ENCODE measurements at places on chromosomes 6 and 20.

DNA sequence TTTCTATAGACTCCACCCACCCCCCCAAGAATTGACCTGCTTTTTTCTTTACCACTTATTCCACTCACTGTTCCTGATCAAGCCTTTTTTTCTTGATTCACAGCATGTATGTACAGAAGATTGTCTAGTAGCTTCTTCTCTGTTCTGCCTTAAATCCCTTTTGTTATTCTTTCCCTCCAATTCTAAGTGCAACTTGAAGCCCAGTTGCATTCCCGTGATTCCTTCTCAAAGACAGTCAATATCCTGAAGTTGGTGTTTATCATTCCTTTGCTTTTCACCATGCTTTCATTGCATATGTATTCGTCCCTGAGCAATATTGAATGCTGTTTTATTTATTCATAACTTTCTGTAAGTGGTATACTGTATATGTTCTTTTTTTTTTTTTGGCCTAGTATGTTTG lies 21.0 kb downstream of the XRN2 start:
- DNase-seq, result no peak

- no peak for DNase-seq
These were observed 95.1 kb downstream of the LIN28B start for GRCh38 chr6:105051941-105052471.

GRCh38 chr6:1856381-1856780 lies 246.7 kb downstream of the FOXC1 start:
- no peak for DNase-seq

DNA sequence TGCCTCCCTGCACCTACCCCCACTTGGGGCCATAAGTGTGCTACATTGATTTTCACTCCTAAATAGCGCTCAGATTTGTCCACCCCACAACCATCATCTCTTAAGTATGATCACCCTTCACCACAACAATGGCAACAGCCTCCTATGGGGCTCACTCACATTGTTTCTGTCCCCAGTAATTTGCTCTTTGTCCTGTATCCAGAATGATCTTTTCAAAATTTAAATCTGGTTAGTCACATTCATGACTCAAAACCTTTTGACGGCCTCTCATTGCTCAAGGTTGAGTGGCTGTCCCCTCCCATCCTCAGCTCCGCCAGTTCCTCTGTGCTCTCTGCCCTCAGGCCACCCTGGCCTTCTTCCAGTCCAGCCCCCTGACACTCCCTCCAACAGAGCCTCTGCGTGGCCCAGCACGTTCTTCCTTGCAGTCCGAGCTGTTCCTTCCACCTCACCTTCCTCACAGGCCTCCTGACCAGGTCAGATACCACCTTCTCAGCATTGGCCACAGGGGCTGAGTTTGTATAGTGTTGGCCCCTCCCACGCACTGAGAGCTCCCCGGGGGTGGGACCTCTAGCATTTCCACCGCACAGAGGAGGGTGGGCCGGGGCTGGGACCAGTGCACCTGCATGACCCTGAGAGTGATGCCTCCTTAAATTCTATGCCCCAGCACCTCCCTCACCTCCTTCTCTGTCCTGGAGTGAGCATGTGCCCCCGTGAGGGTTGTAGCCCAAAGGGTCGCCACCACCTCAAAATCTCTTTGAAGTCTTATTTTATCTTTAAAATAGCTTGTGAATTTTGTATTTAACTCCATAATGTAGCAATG lies 2.4 kb upstream of the PPP1R3G start:
- no peak for DNase-seq

DNA sequence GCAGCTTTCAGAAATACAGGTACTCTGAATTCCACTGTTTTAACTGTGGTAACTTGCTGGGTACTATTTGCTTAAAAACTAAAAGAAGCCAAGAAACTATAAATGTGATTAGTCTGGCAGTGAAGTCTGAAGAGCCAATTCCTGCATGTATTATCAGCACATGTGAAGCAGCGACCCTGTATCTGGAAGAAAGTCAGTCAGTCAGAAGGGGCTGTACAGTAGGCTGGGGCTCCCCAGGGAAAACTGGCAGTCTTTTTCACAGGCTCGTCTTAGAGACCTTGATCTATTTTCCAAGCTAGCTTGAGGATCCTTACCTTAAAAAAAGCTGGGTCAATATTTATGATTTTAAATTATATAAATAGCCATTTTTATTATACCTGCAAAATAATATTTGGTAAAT lies 104.9 kb downstream of the PDSS2 start:
- DNase-seq, result no peak

- no peak for DNase-seq
These were observed 9.5 kb downstream of the CBFA2T2 start for GRCh38 chr20:33499355-33499754.

DNA sequence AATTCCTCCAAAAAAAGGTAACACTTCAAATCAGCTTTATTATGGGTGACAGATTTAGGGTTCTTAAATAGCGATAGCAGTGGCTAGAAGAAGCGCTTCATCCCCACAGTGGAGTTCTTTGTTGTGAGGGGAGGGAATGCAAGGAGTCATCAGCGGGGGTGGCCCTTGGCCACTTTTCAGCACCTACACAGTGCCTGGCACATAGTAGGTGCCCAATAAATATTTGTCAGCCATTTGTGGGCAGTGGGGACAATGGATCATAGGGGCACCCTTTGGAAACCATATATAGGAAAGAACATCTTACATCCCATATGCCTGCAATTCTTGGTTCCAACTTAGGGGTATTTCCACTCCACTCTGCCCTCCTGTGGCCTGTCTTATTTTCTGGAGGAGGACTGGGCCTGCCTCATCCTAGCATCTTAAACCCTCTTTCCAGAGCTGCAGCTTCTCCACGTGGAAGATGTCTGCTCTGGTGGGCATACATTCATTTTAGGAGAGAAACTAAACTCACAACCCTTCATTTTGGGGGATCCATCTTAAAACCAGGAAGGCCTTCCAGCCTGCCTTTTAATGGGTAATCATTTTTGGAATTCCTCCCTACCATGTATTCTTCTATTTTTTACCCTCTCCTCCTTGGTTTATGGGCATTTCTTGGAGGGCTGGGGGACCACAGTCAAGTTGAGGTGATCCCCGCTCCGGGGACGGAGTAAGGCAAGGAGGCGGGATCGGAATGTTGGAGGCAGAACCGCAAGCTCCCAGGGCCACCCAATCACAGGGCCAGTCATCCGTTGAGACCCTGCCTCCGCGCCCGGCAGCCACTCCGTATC lies 2.6 kb upstream of the GPSM3 start:
- DNase-seq, result peak; percentile 85

GRCh38 chr20:49478266-49478665 lies 4.2 kb downstream of the KCNB1 start:
- DNase-seq, result no peak

- no peak for DNase-seq
These were observed 132.2 kb upstream of the CDH4 start for GRCh38 chr20:61119794-61120410.

DNA sequence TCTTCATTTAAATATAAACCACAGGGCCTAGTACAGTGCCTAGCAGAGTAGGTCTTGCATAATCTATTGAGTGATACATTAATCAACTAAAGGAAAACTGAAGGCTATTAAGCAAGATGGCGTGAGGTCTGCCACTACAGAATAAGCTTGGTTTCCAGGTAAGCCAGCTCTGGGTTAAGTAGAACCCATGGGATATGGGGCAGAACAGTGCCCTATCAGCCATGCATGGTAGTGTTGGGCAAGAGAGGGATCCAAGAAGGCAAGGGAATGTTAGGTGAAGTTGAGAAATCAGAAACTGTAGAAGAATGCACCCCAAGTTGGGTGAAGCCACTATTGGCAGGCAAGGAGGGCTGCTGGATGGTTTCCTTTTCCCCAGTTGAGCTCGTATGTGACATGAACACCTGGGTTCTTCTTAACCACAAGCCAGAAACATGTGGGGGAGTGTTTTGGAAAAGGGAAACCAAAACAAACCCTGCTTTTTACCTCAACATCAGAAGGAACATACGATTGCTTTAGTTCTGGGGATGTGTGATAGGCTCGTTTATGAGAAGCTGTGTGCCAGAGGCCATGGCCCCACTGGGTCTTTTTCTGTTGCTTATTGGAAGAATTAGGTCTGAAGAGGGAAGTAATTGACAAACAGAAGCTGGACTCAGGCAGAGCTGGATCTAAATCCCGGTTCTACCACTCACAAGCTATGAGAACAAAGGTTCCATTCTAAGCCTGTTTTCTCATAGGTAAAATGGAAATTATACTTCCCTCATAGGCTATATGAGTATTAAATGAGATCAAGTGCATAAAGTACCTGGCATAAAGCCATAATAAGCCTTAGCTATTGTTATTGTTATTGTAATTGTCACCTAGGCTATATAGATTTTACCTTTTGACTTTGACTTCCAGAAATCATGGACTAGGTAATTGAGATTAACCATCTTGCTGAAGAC lies 33.5 kb downstream of the NEDD9 start:
- peak; percentile 60 for DNase-seq

GRCh38 chr20:61835301-61835700 lies 230.4 kb downstream of the TAF4 start:
- DNase-seq, result no peak

DNA sequence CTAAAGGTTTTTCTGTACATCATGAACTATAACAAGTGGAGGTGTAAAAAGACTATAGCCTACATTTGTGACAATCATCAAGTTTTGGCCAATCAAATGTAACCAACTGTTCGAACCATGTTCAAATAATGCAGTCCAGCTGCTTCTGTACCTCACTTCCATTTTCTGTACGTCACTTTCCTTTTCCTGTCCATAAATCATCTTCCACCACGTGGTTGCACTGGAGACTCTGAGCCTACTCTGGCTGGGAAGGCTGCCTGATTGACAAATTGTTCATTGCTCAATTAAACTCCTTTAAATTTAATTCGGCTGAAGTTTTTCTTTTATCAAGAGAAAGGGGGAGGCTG lies 270.4 kb upstream of the JARID2 start:
- DNase-seq, result peak; percentile 57

- DNase-seq, result no peak
These were observed 2.9 kb downstream of the DXO start for GRCh38 chr6:31968791-31969711.

DNA sequence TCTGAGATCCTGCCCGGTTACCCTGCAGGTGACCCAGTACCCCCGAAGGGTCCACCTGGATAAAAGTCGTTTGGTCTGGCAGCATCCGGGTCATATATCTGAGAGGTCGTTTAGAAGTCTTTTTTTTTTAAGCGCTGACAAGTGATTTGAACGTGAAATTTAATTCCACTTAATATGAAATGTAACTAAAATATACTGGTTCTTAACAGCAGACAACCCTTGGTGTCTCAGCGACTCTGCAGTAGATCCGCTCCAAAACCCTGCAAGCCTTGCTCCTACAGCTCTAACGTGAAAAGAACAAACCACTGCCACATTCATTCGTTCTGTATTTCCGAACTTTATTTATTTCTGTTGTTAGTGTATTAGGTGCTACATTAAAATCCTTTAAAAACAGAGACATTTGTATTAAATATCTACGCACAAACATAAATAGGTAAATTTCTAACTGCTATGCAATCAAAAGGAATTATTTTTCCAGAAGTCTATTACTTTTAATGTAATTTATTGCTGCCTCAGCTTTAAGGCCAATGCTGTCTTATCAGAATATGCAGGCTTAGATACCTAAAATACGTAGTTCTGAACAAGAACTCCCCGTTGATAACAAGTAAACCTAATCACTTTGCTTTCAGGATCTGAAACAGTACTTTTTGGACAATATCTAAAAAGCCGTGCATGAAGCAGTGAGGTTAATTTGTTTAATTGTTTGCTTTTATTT lies 33.5 kb upstream of the TCF21 start:
- no peak for DNase-seq

GRCh38 chr6:299104-299980 lies 7.1 kb downstream of the DUSP22 start:
- no peak for DNase-seq

GRCh38 chr6:54621285-54621684 lies 225.3 kb upstream of the FAM83B start:
- peak; percentile 47 for DNase-seq

GRCh38 chr6:39084506-39084905 lies 30.5 kb downstream of the SAYSD1 start:
- DNase-seq, result no peak

GRCh38 chr6:10330515-10330914 lies 84.4 kb downstream of the TFAP2A start:
- no peak for DNase-seq

- DNase-seq, result no peak
These were observed 72.5 kb downstream of the ATP9A start for GRCh38 chr20:51695574-51696303.

DNA sequence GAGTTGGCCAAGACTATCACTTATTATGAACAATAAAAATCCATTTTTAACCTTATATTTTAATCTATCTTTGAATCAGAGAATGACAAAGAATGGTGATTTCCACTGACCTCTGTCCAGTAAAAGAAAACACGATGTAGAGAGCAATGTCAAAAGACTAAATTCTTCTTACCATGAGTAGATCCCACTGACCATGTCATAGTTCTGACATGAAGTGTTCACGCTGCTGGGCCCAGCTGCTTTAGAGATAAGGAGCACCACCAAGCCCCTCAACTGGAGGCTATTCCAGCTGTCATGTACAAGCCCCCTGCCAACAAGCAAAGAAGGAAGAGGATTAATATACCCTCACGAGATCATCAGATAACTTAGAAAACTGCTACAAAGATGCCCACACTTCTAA lies 125.3 kb downstream of the PDSS2 start:
- DNase-seq, result no peak

GRCh38 chr20:39851459-39851858 lies 837.6 kb downstream of the MAFB start:
- DNase-seq, result no peak

GRCh38 chr6:161021998-161022743 lies 30.6 kb downstream of the MAP3K4 start:
- no peak for DNase-seq

GRCh38 chr6:41326092-41326491 lies 9.3 kb upstream of the NCR2 start:
- no peak for DNase-seq

GRCh38 chr6:129946439-129947140 lies 71.8 kb upstream of the L3MBTL3 start:
- DNase-seq, result no peak

GRCh38 chr6:56345376-56345995 lies 98.1 kb upstream of the COL21A1 start:
- no peak for DNase-seq

- DNase-seq, result no peak
These were observed 5.3 kb upstream of the TNFRSF6B start for GRCh38 chr20:63690898-63691710.

GRCh38 chr6:132589454-132589853 lies at the start of gene TAAR5:
TSS of gene TAAR5 (minus strand) at chr6:132589741. CDS start at chr6:132589686, 55 bp downstream.
- no peak for DNase-seq

DNA sequence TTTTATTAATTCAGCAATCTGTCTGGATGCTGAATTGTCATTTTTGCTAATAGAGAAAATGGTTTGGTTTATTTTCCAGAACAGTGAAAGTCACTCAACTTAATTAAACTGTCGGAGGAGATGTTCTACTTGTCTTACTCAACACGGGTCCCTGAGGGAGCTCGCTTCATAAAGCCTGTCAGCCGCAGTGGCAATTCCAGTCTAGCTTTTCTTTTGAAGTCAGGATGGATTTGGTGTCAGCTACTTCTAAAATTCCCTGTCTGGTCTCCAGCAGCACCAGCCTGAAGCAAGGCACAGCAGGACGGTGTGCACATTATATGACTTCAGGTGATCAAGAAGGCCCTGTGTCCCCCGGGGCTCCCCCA lies 261.5 kb downstream of the SLC24A3 start:
- DNase-seq, result no peak

- DNase-seq, result no peak
These were observed 19.6 kb upstream of the SAMHD1 start for GRCh38 chr20:36971103-36971502.
